ENCODE measurements at places on chromosomes 3 and 15. TPM values are rescaled to one million over a fixed set of nuclear protein-coding genes. Genes with fewer than 3 reads are reported as not detected.

- ATAC-seq = no peak
- H3K4me1 ChIP-seq = no peaks in the 10 kb centered on the region
Observed at GRCh38 chr3:122642935-122643334, 37.7 kb upstream of the PARP14 start.

DNA sequence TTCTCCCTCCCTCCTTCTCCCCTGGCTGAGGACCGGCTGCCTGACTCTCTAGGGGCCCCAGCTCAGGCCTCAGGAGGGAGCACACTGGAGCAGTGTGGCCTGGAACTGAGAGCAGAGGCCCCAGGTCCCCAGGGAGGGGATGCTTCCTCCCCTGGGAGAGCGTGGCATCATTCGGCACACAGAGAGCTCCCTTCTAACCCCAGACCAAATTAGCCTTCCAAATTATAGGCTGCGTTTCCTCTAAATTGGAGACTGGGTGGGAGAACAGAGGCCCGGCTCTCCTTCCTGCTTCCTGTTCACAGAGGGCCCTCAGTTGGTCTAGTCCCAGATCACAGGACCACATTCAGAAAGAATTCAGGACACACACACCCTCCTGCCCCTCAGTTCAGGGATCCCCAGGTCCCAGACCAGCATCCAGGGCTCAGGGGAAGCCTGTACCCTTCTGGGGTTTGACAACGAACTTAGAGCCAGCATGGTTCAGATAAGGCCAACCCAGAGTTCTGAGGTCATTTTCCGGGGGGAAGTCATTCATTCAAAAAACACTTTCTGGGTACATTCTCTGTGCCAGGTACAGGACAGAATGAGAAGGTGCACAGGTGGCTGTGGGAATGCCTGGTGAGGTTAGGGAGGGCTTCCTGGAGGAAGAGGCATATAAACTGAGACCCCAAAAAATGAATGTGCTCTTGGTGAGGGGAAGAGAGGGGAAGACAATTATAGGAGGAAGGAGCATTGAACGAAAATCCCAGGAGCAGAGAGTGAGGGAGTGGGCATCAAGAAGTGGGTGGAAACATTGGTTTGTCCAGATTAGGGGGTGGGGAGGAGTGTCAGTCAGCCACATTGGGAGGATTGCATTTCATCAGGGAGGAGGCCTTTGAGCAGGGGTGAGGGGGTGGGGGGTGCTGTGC is 28.4 kb upstream of the RPL29 start:
- peaks cover 40% of the 10 kb centered on the region for H3K4me1 ChIP-seq
- no peak overlapping the region for H3K27ac ChIP-seq
- no peaks in the 10 kb centered on the region for H3K27me3 ChIP-seq

DNA sequence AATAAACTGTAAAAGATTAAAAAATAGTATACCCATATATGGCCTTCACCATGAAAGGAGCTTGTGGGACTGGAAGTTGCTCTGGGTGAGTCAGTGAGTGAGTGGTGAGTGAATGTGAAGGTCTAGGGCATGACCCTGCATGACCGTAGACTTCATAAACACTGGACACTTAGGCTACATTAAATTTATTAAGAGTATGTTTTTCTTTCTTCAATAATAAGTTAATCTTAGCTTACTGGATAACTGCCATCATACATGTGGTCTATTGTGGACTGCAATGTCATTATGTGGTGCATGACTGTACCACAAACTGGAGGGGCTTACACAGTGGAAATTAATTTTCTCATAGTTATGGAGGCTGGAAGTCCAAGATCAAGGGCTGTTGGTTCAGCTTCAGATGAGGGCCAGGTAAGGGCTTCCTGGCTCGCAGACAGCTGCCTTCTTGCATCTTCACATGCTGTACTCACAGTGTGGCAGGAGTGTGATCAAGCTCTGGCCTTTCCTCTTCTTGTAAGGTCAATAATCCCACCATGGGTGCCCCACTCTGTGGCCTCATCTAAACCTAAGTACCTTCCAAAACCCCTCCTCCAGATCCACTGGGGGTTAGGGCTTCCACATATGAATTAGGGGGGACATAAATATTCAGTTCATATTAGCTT is 40.8 kb upstream of the PRR23E start:
- H3K4me1 ChIP-seq = no peaks in the 10 kb centered on the region
- no peaks in the 10 kb centered on the region for H3K36me3 ChIP-seq
- no peak overlapping the region for H3K4me3 ChIP-seq
- H3K27ac ChIP-seq = no peak overlapping the region
- peaks cover 24% of the 10 kb centered on the region for H3K27me3 ChIP-seq

The NME9 gene
- total RNA-seq = not detected

DNA sequence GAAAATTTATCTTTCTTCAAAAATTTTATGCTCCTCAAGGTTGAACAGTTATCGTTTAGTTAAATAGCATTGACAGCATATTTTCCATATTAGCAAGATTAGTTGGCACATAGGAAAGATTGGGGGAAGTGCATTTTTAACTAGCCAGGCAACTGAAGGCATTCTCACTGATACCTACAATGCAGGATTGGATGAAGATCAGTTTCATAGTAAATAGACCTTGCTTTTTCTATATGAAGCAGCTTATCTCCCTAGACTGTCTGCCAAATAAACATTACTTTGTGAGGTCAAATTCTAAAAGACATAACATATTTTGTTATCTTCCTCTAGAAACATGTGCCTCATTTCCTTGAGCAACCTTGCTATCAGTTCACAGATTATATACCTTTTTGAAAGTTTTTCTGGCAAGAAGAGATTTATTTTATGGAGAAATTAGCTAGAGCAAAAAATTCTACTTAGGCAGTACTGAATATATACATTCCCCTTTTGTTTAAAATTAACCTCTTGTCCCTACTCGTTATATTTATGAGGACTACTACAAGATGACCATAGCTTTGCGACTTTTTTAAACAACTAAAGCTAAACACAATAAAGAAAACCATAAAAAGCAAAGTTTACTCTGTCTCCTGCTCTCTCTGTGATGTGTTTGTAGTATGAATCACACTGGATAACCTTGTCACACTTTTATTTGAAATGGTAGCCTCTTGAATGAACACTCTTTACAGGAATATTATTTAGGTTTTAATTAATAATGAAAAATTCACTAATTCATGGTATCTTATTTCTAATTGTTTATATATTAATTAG is 654.9 kb upstream of the TBL1XR1 start:
- no peaks in the 10 kb centered on the region for H3K27me3 ChIP-seq
- no peak overlapping the region for H3K4me3 ChIP-seq
- H3K4me1 ChIP-seq = no peaks in the 10 kb centered on the region
- no peak for ATAC-seq
- no peaks in the 10 kb centered on the region for H3K36me3 ChIP-seq

The MTFMT gene
- total RNA-seq = 28.7 TPM

GRCh38 chr3:99954914-99955644 is 137.4 kb downstream of the CMSS1 start:
- no peaks in the 10 kb centered on the region for H3K36me3 ChIP-seq
- H3K4me1 ChIP-seq = peaks cover 10% of the 10 kb centered on the region
- no peaks in the 10 kb centered on the region for H3K27me3 ChIP-seq
- H3K4me3 ChIP-seq = no peak overlapping the region
